A549 treated with AZD2906 at 1 μM for 4 hours (cell line): ENCODE measurements at places on chromosomes 2 and 18. TPM values are rescaled to one million over a fixed set of nuclear protein-coding genes. Genes with fewer than 3 reads are reported as not detected.

Gene GPN1
- total RNA-seq = 54.7 to 64.0 TPM (median 56.6 TPM) in 5 replicates

Gene TPGS2
- total RNA-seq = 83.2 to 90.4 TPM (median 89.0 TPM) in 5 replicates

Gene FSIP2
- total RNA-seq = 0.01 TPM in 1 of 5 replicates, not detected in the others

Gene GRB14
- total RNA-seq = 3.9 to 5.6 TPM (median 5.1 TPM) in 5 replicates

Gene SS18
- total RNA-seq = 44.5 to 54.0 TPM (median 51.4 TPM) in 5 replicates

Gene CACNB4
- total RNA-seq = 0.04 to 0.14 TPM (median 0.10 TPM) in 5 replicates

Gene SLC5A7
- not detected in 5 replicates for total RNA-seq

Gene CNDP1
- 0.08 TPM in 1 of 5 replicates, not detected in the others for total RNA-seq

Gene LONRF2
- total RNA-seq = 1.7 to 2.4 TPM (median 2.0 TPM) in 5 replicates

Gene GPR39
- total RNA-seq = 6.7 to 7.5 TPM (median 6.9 TPM) in 5 replicates

Gene KIAA2012
- not detected in 5 replicates for total RNA-seq

Gene ACVR1C
- total RNA-seq = 0.02 to 0.06 TPM (median 0.04 TPM) in 4 of 5 replicates, not detected in the other

Gene PSTPIP2
- 0.16 to 0.31 TPM (median 0.21 TPM) in 5 replicates for total RNA-seq
